ENCODE measurements at places on chromosomes 7 and 10. TPM values are rescaled to one million over a fixed set of nuclear protein-coding genes. Genes with fewer than 3 reads are reported as not detected.

The NPM3 gene
- 15.8 TPM for total RNA-seq

The PODXL gene
- total RNA-seq, result 0.16 TPM

- H3K4me1 ChIP-seq, result no peaks in the 10 kb centered on the region
- no peaks in the 10 kb centered on the region for H3K27me3 ChIP-seq
- peaks cover 49% of the 10 kb centered on the region for H3K36me3 ChIP-seq
- peak; percentile 83 for DNase-seq
- no peak overlapping the region for H3K27ac ChIP-seq
These were observed 49.8 kb downstream of the PAXIP1 start for GRCh38 chr7:154953006-154953684.

DNA sequence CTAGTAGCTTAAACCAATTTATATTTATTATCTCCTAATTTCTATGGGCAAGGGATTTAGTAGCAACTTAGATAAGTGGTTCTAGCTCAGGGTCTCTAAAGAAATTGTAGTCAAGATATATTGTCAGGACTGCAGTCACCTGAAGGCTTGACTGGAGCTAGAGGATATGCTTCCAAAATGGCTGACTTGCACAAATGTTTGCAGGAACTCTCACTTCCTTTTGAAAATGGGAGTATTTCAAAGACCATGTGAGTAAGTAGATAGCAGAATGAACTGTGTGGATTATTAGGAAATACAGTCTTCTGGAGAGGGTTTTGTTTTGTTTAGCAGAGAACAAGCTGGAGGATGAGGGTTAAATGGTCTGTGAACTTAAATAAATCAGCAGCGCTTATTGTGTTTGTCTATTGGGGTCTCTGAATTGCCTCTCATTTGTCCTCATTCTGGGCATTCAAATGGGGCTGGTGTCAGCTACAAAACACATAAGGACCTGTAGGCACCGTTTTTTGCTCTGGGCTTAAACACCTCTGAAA lies 524.6 kb downstream of the LRMDA start:
- DNase-seq, result no peak
- no peaks in the 10 kb centered on the region for H3K36me3 ChIP-seq
- no peaks in the 10 kb centered on the region for H3K4me1 ChIP-seq
- H3K27ac ChIP-seq, result no peak overlapping the region
- no peak overlapping the region for H3K4me3 ChIP-seq

The CALY gene
- 3.8 TPM for total RNA-seq

The SFTPA1 gene
- not detected for total RNA-seq

DNA sequence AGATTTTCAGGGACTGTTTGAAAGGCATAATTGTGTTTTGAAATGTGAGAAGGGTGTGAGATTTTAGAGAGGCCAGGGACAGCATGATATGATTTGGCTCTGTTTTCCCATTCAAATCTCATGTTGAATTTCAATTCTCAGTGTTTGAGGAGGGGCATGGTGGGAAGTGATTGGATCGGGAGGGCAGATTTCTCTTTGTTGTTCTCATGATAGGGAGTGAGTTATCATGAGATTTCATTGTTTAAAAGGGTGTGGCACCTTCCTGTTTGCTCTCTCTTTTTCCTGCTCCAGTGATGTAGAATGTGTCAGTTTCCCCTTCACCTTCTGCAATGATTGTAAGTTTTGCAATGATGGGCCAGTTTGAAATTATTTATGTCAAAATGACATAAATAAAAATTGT lies 113.0 kb upstream of the PCDH15 start:
- no peak overlapping the region for H3K4me3 ChIP-seq
- no peaks in the 10 kb centered on the region for H3K4me1 ChIP-seq
- no peak for DNase-seq
- H3K27me3 ChIP-seq, result no peaks in the 10 kb centered on the region

- H3K4me1 ChIP-seq, result peaks cover 50% of the 10 kb centered on the region
- no peak overlapping the region for H3K4me3 ChIP-seq
- H3K27ac ChIP-seq, result peak overlapping the region; percentile 36
- H3K36me3 ChIP-seq, result peaks cover 27% of the 10 kb centered on the region
These were observed 82.2 kb downstream of the MDFIC start for GRCh38 chr7:115004121-115004520.

- H3K4me3 ChIP-seq, result no peak overlapping the region
- H3K27me3 ChIP-seq, result no peaks in the 10 kb centered on the region
- H3K27ac ChIP-seq, result no peak overlapping the region
- no peak for DNase-seq
- H3K4me1 ChIP-seq, result no peaks in the 10 kb centered on the region
- no peaks in the 10 kb centered on the region for H3K36me3 ChIP-seq
These were observed 60.0 kb downstream of the POLR1F start for GRCh38 chr7:19648791-19649190.

The NEUROG3 gene
- total RNA-seq, result not detected

DNA sequence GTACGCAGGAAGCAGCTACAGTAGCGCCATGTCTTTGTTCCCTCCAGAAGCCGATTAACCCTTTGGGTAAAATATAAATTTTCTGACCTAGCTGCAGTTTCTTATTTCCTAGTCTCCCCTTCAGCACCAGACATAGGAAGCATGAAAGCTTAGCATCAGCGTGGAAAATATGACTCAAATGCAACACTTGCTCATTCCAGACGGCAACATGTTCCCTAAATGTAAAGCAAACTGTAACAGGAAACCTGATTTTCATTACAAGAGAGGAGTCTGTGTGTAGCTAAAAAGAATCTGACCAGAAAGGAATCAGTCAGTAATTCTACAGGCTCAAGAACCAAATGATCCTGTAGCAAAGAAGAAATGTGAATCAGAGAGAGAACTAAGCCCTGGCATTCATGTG lies 219.2 kb downstream of the C7orf25 start:
- no peak overlapping the region for H3K4me3 ChIP-seq
- no peaks in the 10 kb centered on the region for H3K36me3 ChIP-seq
- H3K4me1 ChIP-seq, result no peaks in the 10 kb centered on the region
- no peaks in the 10 kb centered on the region for H3K27me3 ChIP-seq
- no peak overlapping the region for H3K27ac ChIP-seq
- no peak for DNase-seq

DNA sequence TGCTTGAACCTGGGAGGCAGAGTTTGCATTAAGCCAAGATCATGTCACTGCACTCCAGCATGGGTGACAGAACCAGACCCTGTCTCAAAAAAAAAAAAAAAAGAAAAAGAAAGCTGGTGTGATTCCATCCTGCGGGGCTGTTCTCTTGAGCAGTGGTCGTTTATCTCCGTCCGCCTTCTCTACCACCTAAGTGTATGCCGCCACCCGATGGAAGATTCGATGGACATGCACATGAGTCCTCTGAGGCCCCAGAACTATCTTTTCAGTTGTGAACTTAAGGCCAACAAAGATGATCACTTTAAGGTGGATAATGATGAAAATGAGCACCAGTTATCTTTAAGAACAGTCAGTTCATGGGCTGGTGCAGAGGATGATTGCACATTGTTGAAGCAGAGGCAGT lies 65.7 kb downstream of the ABRAXAS2 start:
- DNase-seq, result no peak
- no peaks in the 10 kb centered on the region for H3K27me3 ChIP-seq
- H3K36me3 ChIP-seq, result no peaks in the 10 kb centered on the region
- H3K27ac ChIP-seq, result no peak overlapping the region
- no peak overlapping the region for H3K4me3 ChIP-seq
- H3K4me1 ChIP-seq, result no peaks in the 10 kb centered on the region

GRCh38 chr10:6399231-6399741 lies 180.8 kb downstream of the PRKCQ start:
- no peak overlapping the region for H3K4me3 ChIP-seq
- H3K27ac ChIP-seq, result no peak overlapping the region
- DNase-seq, result no peak
- H3K27me3 ChIP-seq, result no peaks in the 10 kb centered on the region
- no peaks in the 10 kb centered on the region for H3K36me3 ChIP-seq

The CYP2E1 gene
- total RNA-seq, result 2.0 TPM

The TMEM140 gene
- total RNA-seq, result 32.2 TPM

The PKD2L1 gene
- total RNA-seq, result not detected

DNA sequence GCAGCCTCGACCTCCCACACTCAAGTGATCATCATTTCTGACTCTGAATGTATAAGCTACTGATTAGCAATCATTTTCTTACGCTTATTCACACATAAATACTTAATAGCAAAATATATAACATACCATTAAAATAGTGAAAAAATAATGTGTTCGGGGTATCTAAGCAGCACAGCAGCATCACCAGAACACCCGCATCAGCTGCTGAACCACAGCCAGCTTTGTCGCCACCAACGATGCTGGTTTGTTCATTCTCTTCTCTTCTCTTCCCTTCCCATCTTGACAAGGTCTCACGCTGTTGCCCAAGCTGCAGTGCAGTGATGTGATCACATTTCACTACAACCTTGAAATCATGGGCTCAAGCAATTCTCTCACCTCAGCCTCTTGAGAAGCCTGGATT lies 425.1 kb upstream of the LRGUK start:
- DNase-seq, result no peak
- H3K27ac ChIP-seq, result no peak overlapping the region
- no peaks in the 10 kb centered on the region for H3K36me3 ChIP-seq

- H3K27me3 ChIP-seq, result no peaks in the 10 kb centered on the region
- H3K27ac ChIP-seq, result no peak overlapping the region
- H3K4me3 ChIP-seq, result no peak overlapping the region
- DNase-seq, result no peak
These were observed 194.0 kb downstream of the AHR start for GRCh38 chr7:17492437-17492836.

- H3K4me1 ChIP-seq, result no peaks in the 10 kb centered on the region
- no peak overlapping the region for H3K27ac ChIP-seq
- no peaks in the 10 kb centered on the region for H3K27me3 ChIP-seq
- no peak for DNase-seq
- no peak overlapping the region for H3K4me3 ChIP-seq
These were observed 21.5 kb downstream of the SH3PXD2A start for GRCh38 chr10:103833731-103834365.

GRCh38 chr10:134247-135131 lies 766 bp upstream of the ZMYND11 start:
- H3K4me3 ChIP-seq, result peak overlapping the region; percentile 51
- H3K36me3 ChIP-seq, result no peaks in the 10 kb centered on the region
- peaks cover 24% of the 10 kb centered on the region for H3K4me1 ChIP-seq
- DNase-seq, result peak; percentile 37

DNA sequence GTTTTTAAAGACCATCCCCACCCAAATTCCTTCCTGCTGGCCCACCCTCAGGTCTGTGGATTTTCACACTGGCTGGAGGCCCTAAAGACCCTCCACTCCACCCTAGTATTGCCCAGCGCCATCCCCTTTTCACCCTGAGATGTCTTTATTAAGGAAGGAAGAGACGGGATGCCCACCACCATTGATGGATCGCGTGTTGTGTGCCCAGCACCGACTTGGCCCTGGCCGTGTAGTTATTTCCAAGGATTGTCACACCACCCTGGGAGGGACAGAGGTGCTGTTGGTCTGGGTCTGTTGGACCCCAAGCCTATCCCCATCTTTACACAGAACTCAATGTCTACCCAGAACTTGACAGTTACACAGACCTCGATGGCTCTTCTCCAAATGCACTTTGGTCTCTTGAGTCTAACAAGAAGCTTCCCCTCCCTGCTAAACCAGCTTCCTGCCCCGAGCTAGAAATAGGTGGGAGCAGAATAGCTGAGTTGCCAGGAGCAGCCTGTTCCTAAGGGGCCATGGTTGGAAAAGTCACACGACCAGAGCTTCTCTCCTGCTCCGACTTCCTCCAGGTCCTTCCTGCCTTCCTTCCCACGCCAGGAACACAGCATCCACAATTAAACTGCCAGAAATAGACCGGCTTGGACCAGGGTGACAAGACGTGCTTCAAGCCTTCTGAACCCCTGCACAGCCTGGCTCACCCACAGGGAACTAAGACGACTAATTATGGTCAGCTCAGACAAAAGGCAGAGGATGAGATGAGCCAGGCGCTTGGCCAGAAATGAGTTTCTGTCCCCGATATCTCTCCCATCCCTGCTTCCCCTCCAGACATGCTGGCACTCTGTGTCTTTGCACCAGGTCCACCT lies 139.5 kb upstream of the CHST15 start:
- H3K27me3 ChIP-seq, result no peaks in the 10 kb centered on the region
- H3K36me3 ChIP-seq, result no peaks in the 10 kb centered on the region
- H3K4me1 ChIP-seq, result no peaks in the 10 kb centered on the region
- no peak overlapping the region for H3K4me3 ChIP-seq
- no peak overlapping the region for H3K27ac ChIP-seq
- DNase-seq, result no peak

DNA sequence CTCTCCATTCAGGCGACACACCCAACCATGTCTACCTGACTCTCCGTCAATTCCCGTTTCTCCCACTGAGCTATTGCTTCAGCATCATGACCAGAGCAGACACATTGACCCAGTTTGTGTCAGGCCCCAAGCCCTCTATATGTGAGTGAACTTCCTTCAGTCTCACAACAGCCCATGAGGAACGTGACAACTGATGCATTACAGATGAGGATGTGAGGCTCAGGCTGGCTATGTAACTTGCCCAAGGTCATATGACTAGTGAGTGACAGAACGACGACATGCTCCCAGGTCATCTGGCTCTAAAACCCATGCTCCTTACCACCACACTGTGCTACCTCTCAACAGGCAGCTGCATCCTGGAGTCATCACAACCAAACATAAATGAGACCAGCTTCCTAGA lies 3.7 kb downstream of the TMEM140 start:
- H3K4me1 ChIP-seq, result peaks cover 23% of the 10 kb centered on the region
- H3K36me3 ChIP-seq, result peaks cover 19% of the 10 kb centered on the region
- no peak for DNase-seq
- no peak overlapping the region for H3K27ac ChIP-seq
- H3K27me3 ChIP-seq, result no peaks in the 10 kb centered on the region

DNA sequence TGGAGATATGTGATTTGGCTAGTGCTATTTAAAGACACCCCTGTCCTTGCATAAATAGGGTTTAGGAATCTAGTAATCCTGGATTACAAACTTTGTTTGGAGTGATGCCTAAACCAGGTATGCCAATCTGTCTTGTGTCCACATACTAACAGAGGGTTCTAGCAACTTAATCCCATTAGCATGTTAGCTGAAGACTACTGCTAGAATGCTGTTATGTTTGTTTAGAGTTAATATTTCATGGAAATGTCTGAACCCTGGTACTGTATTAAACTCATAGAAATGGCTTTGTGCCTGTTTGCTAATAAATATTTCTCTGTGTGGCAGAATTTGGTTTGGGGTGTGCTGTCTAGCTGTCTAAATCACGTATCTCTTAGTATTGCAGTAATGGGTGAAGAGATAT lies 150.8 kb downstream of the PFKFB3 start:
- no peaks in the 10 kb centered on the region for H3K36me3 ChIP-seq
- H3K4me1 ChIP-seq, result peaks cover 3% of the 10 kb centered on the region
- no peak for DNase-seq

GRCh38 chr10:48948470-48949037 lies 8.9 kb upstream of the LRRC18 start:
- H3K36me3 ChIP-seq, result no peaks in the 10 kb centered on the region
- H3K4me3 ChIP-seq, result no peak overlapping the region
- H3K27me3 ChIP-seq, result no peaks in the 10 kb centered on the region
- no peak for DNase-seq
- H3K4me1 ChIP-seq, result no peaks in the 10 kb centered on the region

Data from CD4-positive, alpha-beta T cell (primary cell).